ENCODE measurements at places on chromosomes 3 and 15.

DNA sequence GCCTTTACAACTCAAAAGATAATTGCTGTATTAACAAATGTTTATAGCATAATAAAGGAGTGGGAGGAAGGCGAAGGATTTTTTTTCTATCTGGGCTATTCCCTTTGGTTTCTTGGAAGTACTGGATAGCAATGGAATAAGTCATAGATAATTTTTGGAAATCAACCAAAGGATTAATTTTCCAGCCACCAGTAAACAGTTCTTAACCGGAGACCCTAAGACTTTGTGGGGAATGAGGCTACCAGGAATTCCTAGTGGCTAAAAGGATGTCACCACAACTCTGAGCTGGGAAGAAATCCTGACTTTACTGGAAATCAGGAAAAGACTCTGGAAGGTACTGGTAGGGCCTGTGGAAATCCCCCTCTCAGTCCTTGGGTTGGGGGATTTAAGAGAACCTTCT lies 138.4 kb upstream of the RARB start:
- DNase-seq: no peak

DNA sequence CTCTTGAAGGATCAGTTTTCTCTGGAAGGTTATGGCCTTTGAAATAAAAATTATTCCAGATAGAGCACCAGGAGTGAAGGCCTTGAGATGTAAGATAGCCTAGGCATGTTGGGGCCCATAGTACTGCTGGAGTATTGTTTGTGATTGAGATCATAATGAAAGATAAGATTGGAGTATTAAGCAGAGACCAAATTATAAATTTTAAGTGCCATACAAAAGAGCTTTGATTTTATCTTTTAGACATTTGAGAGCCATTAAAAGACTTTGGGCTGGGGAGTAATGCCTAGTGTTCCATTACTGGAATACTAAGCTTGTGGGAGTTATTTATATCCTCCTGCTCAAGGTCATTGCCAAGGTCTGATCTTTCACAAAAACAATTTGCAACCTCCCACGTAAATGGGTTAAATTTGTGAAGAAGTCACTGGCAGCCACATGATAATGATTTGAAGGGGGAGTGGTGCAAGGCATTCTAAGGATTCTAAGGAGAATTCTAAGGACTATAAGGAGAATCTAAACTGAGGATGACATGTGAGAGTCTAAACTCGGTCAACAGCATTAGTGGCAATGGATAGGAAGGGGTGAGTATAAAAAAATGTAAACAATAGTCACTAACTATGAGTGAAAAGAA lies 12.8 kb downstream of the ELL3 start:
- no peak for DNase-seq

DNA sequence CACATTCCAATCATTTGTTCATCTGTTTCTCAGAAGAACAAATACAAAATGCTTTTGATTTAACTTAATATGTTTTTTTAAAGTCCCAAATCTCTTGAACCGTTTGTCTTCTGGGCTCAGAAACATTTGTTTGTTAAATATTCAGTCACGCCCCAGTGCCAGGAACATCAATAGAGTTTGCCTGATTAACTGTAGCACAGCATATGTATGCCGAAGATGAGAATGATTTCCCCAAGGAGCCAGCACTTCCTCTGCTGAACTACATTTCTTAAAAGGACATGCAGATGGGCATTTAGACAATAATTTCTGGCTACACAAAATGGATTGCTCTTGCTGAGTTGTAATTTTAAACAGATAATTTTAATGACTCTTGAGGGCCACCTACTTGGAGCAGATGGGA lies 191.6 kb upstream of the FAM3D start:
- no peak for DNase-seq

GRCh38 chr15:31088672-31089367 lies 12.7 kb downstream of the TRPM1 start:
- no peak for DNase-seq

- no peak for DNase-seq
Observed at GRCh38 chr3:189277711-189278110, 105.9 kb downstream of the TPRG1 start.

GRCh38 chr3:141864281-141864970 lies 12.0 kb upstream of the ATP1B3 start:
- no peak for DNase-seq

- peak; percentile 81 for DNase-seq
Observed at GRCh38 chr3:155233213-155233612, 60.3 kb downstream of the STRIT1 start.

GRCh38 chr3:45082142-45082538 lies 56.0 kb downstream of the CLEC3B start:
- DNase-seq: no peak

DNA sequence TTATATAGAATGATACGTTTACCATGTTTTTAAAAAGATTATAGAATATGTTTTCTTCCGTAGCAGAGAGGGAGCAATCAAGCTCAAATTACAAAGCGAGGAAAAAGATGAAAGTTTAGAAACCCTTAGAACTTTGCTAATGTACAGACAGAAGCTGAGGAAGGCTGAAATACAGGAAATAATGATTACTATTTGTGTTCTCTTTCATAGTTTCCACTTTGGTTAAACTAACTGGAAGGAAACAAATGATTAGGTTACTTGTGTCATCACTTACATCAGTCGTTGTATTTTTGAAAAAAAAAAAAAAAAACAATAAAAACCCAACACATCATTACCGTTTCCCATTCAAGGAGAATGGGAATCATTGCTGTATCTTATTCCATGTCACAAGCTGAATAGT lies 337.8 kb upstream of the CBLB start:
- no peak for DNase-seq

- no peak for DNase-seq
Observed at GRCh38 chr15:90942354-90943120, 7.5 kb downstream of the UNC45A start.

GRCh38 chr3:134374105-134374790 lies at the start of gene AMOTL2:
TSS of gene AMOTL2 (minus strand) at chr3:134374447. CDS start at chr3:134371433, 3,014 bp downstream.
- no peak for DNase-seq

- peak; percentile 42 for DNase-seq
Observed at GRCh38 chr3:129314386-129315222, 35.9 kb downstream of the HMCES start.

- DNase-seq: no peak
Observed at GRCh38 chr15:98938105-98938417, 69.5 kb downstream of the PGPEP1L start.

DNA sequence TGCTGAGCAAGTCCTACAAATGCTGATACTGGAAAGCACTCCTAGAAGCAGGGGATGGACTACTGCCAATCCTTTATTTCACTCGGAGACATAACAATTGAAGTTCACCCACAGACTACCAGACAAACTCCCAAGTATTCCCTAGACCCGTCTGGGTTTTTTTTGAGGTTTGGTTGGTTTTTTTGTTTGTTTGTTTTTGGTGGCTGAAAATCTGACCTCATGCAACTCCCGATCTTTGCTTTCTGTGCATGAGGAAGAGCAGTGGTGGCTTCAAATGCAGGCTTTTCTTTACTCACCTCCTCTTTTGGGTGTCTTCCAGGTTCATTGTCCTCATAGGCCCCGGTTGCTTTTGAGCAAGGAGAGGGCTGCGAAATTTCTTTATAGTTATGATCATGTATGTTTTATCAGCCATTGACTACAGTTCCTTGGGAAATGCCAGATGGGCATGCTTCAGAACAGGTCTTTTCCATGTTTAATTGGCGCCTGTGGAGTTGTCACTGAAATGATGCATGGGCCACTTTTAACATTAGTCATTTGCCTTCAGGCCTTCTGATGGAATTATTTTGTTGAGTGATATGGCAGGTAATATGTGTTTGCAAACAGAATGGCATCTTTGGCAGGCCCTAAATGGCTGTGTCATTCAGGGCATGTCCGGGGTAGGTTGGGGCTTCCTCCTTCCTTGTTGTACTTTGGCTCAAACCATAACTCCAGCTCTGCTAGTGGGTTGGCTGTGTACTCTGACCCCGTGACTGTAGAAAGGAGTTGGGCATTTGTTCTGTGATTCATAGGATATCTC lies 81.3 kb upstream of the ZBED2 start:
- no peak for DNase-seq

DNA sequence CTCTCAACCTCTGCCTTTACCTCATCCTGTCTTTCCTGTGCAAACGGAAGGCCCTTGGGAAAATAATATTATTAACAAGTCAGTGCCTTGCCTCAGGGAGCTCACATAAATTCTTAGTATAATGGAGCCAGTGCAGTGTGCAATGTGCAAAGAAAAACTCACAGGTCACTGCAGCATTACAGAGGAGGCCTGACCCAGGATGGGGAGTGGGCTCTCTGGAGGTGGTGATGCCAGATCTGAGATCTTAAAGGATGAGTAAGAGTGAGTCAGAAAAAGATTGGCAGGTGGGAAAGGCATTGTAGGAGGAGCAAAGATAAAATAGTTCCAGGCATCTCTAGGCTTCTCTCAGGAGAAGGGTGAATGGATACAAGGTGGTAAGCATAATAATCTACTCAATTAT lies 185.6 kb upstream of the ADAMTS9 start:
- DNase-seq: no peak

DNA sequence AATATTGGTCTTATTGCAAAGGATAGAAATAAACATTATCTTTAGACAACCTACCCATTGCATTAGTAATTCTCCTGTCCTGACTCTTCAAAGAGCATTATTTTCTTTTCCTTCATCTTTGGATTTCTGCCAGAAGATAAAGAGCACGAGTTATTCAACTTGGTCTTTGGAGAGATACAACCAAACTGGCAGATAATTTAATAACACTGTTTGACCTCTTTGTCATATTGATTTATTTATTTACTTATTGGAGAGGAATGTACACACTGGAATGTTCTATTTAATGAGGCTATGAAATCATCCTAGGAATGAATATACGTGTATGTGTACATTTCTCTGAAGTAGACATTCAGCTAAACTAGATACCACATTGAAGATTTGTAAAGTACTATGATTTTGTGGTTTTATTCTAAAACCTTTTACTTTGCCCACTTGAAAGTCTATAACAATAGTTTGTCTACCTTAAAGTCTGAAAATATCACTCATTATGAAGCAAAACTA lies 462.1 kb downstream of the C3orf38 start:
- DNase-seq: no peak

DNA sequence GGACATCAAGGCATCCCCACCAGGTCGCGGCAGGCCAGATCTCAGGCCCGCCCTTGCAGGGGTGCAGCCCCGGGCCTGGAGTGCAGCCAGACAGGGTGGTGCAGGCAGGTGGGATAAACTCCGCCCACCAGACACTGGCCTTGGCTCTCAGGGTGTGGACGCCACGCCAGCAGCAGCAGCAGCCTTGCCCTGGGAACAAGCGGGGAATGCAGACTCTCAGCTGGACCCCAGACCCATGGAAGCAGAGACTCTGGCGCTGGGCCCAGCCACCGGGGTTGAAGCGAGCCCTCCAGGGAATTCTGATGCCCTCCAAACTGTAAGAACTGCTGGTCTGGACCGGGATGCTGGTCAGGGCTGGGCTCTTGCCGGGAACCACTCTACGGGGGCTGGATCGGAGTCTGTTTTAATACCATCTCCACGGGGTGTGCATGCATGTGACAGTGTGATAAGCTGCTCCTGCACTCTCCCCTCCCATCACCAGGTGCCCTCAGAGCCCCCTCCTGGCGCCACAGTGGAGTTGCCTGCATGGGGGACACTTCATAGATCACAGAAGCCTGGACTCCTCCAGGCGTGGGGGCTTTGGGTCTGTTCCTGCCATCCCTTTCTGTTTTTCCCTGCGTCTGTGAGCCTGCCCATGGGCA lies 142.7 kb downstream of the NSMCE3 start:
- DNase-seq: no peak

- no peak for DNase-seq
Observed at GRCh38 chr3:182241766-182242488, 530.2 kb downstream of the SOX2 start.

DNA sequence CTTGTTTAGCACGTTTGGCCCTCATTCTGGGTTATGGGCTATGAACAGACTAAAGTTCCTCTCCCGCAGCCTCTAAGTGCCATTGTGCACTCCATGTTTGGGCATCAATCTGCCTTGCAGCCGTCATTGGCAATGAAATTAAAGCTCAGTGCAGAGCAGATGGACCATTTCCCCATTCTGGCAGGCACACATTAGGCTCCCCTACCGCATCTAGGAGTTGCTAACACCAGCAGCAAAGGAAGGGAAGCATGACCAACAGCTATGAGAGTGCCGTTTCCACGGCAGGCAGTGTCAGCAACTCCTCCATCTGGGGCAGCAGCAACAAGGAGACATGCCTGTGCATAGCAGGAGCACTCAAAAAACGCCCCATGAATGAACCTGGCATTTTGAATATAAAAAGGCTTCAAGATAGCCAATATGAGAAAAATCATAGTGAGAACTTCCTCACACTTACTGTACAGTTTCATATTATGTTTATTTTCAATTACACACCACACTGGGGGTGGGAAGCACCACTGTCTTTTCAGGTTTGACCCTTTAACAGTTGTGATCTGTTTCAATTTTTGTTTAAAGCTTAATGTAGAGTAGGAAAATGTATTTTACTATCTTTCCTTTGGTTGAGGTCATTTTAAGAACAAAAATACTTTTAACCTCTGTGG lies 218.7 kb downstream of the KCNMB2 start:
- DNase-seq: no peak

DNA sequence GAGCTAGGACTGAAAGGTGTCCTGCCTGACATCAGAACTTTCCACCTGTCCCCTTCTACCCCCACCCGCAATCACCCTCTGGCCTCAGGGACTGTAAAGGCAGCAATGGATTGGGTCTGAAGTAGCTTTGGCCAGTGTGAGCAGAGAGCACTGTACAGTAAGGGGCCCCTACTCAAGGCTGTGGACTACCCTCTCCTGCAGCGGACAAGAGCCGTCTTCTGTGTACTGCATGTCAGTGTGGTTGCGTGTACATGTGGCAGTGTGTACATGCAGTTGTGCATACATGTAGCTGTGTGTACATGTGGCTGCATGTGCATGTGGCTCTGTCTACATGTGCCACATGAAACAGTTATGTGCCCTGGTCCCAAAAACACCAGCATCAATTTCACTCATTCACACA lies 205.9 kb upstream of the LINGO1 start:
- DNase-seq: no peak

- no peak for DNase-seq
Observed at GRCh38 chr3:81760215-81760614, 1.2 kb downstream of the GBE1 start.

GRCh38 chr15:57147621-57148020 lies 228.7 kb upstream of the CGNL1 start:
- DNase-seq: no peak

- DNase-seq: no peak
Observed at GRCh38 chr3:58665405-58665804, 1.2 kb downstream of the FAM3D start.

GRCh38 chr3:177571271-177571943 lies 374.1 kb upstream of the TBL1XR1 start:
- no peak for DNase-seq

DNA sequence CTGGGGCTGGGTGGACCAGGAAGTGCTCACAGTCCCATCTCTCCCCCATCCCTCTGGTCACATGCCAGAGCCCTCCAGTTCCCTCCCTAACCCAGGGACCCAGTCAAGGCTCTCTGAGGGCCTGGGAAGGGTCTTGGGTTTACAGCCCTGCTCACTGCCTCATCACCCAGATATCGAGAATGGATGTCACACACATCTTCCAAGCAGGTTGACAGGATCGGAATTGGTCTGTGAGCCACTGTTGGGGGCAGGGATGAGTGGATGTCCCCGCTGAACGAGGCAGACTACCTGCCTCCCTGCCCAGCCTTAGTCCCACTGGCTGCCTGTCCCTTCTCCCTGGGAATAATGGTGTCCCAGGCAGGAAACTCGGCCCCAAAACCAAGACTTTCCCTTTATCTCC lies 20.0 kb upstream of the GOLGA6C start:
- DNase-seq: no peak
